Stimulated activated CD4-positive, alpha-beta T cell treated with anti-CD3 and anti-CD28 coated beads, TNF-alpha, amount 100 ng/mL, for 48 hours (primary cell): ENCODE measurements at places on chromosomes 1 and 21.

- no peak for DNase-seq
Observed at GRCh38 chr1:56477164-56478111, 101.9 kb downstream of the PLPP3 start.

- no peak for DNase-seq
Observed at GRCh38 chr1:203477748-203478147, 2.1 kb downstream of the PRELP start.

DNA sequence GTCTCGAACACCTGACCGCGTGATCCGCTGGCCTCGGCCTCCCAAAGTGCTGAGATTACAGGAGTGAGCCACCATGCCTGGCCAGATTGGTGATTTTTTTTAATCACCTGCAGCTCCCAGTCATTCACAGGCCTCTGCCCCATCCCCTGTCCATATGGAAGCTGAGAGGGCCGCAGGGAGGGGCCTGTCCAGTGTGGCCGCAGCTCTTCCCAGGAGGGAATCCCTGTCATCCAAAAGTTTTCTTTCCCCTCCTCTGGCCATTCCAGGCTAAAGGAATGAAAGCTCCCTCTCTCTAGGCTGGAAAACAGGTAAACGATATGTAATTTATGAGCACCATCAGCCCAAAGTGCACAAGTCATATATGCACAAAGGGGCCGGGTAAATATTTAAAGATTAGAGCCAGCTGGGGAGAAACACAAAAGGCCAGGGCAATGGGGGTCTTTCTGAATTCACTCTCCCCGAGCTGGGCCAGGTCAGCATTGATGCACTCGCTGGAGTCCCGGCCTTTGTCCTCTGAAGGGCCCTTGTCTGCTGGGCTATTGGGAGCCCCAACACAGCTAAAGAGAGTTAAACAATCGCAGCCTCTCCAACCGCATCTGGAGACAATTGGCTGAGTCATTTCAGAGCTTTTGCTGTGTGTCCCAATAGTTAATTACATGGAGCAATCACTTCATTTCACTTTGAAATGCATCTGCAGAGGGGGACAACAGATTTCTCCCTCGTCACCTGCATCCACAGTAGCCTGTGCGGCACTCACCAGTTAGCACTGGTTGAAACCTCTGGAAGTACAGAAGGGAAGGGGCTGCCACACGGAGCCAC lies 3.8 kb upstream of the HES3 start:
- DNase-seq: no peak

- no peak for DNase-seq
Observed at GRCh38 chr21:42556476-42556875, 42.8 kb downstream of the SLC37A1 start.

GRCh38 chr1:170700842-170701615 lies 37.1 kb downstream of the PRRX1 start:
- DNase-seq: no peak

GRCh38 chr21:17688912-17689874 lies 76.5 kb upstream of the BTG3 start:
- DNase-seq: peak; percentile 41

DNA sequence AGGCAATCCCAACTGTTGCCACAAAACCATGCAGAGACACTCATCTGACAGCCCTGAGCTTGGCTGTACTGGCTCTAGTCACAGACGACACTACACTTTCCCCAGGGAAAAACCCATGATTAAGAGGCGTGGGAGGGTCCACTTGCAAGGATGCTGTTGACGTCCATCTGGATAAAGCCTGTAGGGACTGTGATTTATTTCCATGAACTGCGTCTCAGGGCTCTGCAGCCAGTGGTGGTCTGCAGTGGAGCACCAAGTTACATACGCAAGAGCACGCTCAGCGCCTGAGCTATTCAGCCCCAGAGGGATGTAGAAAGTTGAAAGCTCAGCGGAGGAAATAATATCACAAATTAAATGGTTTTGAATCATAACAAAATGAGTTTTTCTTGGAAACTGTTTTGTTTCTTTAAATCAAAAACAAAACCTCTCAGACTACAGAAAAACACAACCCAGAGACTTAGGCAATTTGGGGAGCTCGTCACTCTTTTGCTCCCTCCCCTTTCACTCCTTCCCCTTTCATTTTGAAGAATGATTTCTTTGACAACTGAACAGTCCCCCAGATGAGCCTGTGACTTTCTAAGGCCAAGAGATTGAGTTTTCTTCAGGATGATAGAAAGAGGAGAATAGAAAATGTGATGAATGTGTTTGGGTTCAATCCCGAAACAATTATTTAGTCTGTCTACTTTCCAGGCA lies 71.2 kb downstream of the NGF start:
- no peak for DNase-seq

DNA sequence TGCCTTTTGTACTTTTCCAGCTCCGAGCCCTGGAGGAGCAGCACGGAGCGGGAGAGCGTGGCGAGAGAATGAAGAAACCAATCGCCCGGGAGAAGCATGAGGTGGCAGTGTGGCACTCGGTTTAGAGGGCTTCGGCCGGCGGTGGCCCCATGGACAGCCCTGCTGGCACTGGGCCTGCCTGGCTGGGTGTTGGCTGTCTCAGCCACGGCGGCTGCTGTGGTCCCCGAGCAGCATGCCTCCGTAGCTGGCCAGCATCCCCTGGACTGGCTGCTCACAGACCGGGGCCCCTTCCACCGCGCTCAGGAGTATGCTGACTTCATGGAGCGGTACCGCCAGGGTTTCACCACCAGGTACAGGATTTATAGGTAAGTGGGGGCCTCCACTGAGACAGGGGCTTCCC lies 59.0 kb downstream of the BRINP2 start:
- DNase-seq: no peak

- no peak for DNase-seq
Observed at GRCh38 chr1:44275991-44276405, 62.7 kb downstream of the DMAP1 start.

DNA sequence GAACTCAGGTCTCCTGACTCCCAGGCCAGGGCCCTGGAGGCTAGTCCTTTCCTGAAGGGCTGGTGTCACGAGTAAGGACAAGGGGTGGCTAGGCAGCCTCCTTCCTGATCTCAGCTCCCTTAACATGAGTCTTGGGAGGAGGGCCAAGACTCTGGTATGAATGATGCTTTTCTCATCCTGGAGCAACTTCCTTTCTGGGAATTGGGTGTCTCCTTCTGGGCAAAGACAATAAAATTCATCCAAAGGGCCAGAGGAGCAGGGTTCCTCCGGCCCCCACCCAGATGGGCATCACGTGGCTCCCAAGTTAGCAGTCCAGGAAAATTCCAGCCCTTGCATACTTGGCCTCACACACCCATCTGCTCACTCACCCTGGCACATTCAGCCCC lies at the start of gene FAM167B:
FAM167B (plus strand) TSS at position 335 of the 386 bp plus-strand sequence. CDS start 200 bp downstream, outside the sequence.
- DNase-seq: no peak

DNA sequence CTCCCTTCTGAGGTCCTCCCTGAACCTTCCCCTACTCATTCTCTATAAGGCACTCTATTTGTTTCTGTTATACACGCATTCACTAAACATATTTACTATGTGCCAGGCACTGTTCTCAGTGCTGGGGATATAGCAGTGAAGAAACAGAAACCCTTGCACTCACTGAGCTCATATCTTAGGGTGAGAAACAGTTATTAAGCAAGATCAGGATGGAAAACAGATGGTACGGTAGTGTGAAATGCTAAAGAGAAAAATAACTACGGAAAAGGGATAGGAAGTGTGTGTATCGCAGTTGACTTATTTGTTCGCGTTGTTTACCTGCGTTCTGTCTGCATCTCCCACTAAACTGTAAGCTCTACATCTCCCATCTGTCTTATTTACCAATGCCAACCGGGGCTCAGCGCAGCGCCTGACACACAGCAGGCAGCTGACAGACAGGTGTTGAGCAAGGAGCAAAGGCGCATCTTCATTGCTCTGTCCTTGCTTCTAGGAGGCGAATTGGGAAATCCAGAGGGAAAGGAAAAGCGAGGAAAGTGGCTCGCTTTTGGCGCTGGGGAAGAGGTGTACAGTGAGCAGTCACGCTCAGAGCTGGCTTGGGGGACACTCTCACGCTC lies 572 bp downstream of the CYB5RL start:
- no peak for DNase-seq

DNA sequence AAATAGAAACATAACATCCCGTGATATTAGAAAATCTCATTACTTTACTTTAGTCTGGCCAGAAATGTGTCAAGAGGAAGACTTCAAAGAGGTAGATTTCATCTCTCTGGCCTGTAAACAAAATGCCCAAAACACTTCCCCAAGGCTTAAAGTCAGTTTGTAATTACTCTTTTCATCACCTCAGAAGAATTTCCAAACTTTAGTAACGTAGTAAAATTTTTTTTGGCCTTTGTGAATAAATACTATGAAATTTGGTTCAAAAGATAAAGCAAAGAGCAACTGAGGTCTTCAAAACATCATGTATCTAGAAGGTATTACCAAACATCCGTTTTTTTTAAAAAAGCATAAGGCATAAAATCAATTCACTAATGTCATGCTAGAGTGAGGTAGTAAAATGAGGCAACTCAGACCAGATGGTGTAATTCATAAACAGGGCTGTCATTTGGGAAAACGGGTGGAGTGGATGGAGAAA lies 51.4 kb downstream of the LEPR start:
- DNase-seq: no peak

DNA sequence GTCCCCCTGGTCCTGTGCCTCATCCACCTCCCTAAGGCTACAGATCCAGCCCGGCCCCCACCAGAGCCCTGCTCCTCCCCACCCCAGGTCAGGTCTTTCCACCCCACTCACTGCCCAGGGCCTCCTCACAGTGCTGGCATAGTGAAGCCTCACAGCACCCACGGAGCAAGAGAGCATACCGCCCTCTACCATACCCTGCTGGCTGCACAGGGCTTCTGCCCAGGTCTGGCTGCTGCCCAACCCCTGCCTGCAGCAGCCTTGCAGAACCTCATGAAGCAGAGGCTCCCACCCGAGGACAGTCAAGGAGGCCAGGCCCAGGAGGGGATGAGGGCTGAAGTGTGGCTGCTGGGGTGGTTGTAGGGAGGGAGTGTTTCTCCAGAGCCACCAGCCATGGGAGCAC lies 19.7 kb upstream of the ARF1 start:
- DNase-seq: no peak

DNA sequence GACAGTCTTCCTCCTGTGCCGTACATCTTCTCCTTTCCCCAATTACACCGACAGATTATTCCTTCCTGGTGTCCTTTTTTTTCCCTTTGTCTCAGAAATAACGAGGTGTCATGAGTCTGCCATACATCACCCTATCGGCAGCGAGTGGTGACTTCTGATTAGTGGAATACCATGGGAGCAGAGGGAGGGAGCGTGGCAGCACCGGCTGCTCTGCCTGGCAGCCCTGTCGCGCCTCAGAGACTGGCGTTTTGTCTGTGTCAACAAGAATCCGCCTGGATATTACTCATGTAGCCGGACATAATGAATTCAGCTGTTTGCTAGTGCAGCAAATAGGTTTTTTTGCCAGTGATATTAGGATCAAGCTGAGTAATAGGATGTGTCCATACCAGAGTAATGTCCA lies 51.8 kb downstream of the UTP25 start:
- DNase-seq: no peak

GRCh38 chr1:84859866-84860265 lies 33.1 kb downstream of the LPAR3 start:
- no peak for DNase-seq

GRCh38 chr1:24535778-24536177 lies 20.1 kb upstream of the NCMAP start:
- no peak for DNase-seq

GRCh38 chr1:116697548-116698243 lies 30.2 kb upstream of the IGSF3 start:
- no peak for DNase-seq

- DNase-seq: no peak
Observed at GRCh38 chr1:18957136-18957521, 653 bp upstream of the IFFO2 start.

DNA sequence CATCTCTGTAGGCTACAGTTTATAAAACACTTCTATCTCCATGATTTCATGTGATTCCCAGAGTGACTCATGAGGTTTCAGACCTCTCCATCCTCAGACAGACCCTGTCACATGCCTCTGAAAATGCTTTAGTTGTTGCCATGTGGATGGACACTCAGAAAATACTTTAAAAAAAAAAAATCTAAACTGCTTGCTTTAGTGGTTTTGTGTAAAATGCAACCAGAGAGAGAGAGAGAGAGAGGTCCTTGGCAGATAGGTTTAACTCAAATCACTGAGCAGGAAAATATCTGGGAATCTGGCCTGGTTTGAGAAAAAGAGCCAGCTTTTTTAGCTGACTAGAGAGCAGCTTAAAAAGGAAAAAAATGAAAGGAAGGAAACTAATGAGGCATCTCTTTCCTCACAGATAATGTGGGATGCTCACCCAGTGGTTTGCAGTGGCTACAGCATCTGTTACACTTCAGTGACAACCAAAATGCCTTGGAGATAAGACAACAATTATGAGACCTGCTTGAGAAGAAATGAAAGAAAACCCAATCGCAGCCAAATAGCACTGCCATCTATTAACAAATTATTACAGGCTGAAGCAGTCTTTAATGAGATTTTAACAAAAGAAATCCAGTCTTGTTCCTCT lies 54.6 kb upstream of the SYT14 start:
- DNase-seq: no peak

GRCh38 chr21:37970548-37970947 lies 54.3 kb upstream of the KCNJ6 start:
- DNase-seq: no peak

DNA sequence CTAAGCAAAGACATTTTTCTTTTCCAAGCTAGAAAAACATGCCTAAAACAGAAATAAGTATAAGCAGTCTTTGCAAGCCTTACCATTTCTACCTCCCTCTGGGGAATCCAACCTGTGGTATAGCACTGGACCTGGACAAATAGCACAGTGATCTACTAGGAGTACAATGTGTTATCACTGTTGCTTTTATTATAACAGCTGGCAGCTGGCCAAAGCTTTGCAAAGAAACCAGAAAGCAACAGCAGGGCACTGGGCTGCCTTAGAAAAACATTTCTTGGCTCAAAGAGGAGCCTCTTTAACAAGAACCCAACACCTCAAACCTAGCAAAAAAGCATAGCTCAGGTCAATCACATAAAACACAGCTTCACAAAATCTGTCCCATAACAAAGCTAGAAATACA lies 294.5 kb upstream of the GREM2 start:
- no peak for DNase-seq

DNA sequence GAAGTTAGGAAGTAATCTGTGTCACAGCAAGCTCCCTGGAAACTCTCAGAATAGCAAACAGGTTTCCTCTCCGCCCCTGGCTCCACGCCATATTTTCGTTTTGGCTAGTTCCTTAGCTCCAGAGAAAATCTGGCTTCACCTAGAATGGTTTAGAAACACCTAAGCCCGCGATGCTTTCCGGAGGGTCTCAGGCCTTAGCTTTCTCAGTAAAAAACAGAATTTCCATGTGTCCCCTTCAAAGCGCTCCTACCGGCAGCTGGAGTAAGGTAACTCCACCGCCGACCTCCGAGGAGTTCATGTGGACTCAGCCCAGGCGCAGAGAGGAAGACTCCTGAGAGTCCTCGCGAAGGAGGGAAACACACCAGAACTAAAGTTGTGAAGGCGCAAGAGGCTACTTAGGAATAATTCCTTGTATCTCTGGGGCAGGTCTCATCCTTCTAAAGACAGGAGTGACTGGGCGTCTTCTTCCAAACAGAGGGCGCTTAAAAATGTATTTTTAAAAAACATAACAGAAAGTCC lies 406 bp downstream of the KIAA0040 start:
- no peak for DNase-seq

- DNase-seq: no peak
Observed at GRCh38 chr1:234980291-234980644, 148.4 kb downstream of the TOMM20 start.
